ENCODE measurements at places on chromosomes 4 and X.

DNA sequence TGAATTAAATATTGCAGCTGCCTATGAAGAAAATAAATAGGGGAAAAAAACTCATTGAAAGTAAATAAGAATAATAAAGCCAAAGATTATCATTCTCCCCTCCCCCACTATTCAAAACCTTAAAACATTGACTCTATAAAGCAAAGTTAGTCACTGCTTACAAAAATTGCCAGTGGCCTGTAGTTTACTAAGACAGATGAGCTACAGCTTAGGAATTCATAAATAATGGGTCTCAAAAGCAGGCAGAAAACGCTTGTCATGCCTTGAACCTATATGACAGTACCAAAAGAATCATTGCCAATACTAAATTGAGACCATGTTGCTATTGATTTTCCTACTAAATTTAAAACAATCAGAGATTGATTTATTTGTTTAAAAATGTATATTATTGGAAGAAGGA lies 78.9 kb downstream of the SLC10A7 start:
- no peak for DNase-seq

DNA sequence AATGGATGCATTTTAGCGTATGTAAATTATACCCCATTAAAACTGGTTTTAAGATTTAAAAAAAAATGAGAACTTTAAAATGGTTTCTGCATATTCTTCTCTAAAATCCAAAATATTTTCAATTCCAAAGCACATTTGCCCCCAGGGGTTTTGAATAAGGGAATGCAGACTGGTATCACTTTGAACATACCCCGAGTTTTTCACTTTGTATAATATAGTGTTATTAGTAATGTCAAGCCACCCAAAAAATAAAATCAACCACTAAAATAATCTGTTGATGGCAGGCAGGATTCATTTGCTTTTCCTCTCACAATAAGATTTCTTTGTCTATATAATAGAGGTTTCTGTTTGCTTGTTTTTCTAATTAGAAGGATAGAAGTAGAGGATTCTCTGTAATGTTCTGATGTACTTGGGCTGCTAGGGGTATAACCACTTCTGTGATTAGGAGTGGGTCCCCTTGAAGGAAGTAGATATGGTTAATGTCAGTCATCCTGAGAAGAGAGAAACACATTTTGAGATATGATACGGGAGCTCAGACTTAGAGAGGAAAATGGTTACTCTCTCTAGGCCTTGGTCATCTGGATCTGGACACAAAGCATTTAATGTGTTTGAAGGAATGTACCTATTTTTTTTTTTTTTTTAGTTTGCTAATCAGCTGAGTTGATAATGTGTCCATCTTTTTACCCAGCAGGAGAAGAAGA lies 9.3 kb upstream of the LIN54 start:
- no peak for DNase-seq

GRCh38 chr4:124032035-124032434 lies 635.4 kb downstream of the SPRY1 start:
- no peak for DNase-seq

DNA sequence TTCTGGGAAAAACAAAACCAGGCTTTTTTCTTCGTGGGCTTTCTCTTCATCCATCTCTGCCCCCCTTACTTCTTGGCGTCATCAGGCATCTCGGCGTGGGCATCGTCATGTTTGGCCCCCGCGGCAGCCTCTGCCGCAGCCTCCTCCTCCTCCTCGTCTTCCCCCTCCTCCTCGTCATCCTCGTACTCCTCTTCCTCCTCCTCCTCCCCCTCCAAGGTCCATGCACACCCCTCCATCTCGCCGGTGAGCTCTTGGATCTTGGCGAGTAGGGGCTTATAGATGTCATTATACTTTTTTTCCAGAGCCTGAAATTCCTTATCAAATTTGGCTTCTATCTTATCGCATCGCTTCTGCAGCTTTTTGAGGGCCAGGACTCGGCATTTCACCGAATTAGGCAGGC lies 488 bp downstream of the NAP1L5 start:
- DNase-seq, result no peak

- DNase-seq, result no peak
These were observed 229.2 kb upstream of the INTU start for GRCh38 chr4:127403471-127404084.

GRCh38 chrX:112654871-112655270 lies 24.9 kb downstream of the LHFPL1 start:
- no peak for DNase-seq

DNA sequence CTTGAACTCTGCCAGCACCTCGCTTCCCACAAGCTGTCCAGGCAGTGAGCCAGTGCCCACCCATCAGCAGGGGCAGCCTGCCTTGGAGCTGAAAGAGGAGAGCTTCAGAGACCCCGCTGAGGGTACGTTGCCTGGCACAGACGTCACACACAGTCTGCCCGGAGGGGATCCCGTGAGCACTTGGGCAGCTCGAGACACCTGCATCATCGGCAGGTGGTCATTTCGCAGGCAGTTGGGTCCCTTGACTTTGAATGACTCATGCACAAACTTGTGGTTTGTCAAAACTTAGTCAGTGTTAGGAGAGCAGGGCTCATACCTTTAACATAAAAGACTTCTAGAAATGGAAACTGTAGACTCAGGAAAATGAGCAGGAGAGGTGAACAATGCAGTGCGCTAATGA lies 9.9 kb downstream of the TACC3 start:
- no peak for DNase-seq

GRCh38 chrX:20609916-20610415 lies 343.3 kb upstream of the RPS6KA3 start:
- DNase-seq, result no peak

All from upper lobe of right lung (tissue), 1 donor.